ENCODE measurements at places on chromosomes 3 and 15. TPM values are rescaled to one million over a fixed set of nuclear protein-coding genes. Genes with fewer than 3 reads are reported as not detected.

Gene C2CD4B
- 1.7 TPM for total RNA-seq

Gene ZNF620
- 1.5 TPM for total RNA-seq

Gene VPS18
- 16.0 TPM for total RNA-seq

Gene GOLGA8T
- 1.6 TPM for total RNA-seq

Gene NAA50
- total RNA-seq = 68.5 TPM

Gene NDN
- total RNA-seq = 35.4 TPM

Data from cardiac septum (tissue), 1 donor.